GM13977 (cell line): ENCODE measurements at places on chromosomes 7 and 10.

DNA sequence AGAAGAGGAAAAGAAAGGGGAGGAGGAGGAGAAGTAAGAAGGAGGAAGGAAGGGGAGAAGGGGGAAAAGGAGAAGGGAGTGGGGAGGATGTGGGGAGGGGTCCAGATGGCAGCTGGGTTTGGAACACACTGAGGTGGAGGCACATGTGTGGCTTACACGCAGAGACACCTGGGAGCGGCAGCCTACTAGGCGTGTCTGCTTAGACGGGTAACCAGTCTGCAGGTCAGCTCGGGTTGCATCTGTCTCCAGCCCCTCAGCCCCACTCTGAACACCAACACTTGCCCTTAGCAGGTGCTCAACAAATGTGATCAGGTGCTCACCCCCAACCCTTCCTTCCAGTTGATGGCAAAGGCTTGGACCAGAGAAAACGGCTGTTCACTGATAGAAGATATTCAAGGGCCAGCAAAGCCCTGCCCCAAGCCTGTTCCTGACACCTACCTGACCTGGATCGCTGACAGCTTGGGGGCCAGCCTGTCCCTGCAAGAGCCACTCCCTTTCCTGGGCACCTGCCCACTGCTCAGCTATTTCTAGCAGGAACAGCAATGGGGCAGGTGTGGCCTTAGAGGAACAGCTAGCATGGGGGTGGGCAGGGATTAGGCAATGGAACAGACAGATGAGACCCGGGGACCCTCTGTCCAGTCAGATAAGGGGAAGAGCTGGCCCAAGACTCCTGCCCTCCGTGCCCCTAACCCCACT lies 70.5 kb downstream of the SH3PXD2A start:
- no peak for DNase-seq

DNA sequence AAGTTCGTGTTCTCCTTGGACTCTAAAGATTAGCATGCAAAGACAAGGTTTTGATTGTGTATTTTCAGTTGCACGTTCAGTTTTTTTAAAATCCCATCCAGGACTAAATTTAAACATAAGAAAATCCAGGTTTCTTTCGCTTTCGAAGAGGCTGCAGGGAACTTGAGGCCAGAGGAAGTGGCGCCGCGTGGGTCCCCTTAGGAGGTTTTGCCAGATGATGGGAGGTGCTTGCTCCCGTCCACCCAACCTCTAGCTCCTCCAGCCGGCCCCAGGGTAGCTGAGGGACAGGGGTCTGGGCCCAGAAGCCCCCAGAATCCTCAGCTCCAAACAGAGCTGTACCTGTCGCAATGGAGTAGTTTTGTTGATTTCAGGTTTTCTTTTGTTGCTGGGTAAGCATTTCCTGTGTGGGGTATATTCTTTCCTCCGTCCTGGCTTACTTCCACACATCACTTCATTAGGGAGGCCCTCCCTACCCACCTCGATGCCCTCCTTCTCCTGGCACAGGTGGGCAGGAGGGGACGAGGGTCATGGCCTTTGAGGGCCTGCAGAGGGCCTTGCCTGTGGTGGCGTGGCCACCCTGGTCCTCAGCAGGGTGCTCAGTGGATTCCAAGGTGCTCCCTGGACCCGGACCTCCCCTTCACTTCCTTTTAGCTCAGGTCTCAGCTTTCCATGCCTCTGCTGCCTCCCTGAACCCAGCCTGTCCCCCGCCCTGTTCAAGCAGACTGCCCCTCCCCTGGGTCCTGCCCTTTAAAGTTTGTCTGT lies 32.6 kb downstream of the LHPP start:
- DNase-seq = peak; percentile 51

- DNase-seq = no peak
These were observed 82.3 kb downstream of the CUL2 start for GRCh38 chr10:35007858-35008301.

DNA sequence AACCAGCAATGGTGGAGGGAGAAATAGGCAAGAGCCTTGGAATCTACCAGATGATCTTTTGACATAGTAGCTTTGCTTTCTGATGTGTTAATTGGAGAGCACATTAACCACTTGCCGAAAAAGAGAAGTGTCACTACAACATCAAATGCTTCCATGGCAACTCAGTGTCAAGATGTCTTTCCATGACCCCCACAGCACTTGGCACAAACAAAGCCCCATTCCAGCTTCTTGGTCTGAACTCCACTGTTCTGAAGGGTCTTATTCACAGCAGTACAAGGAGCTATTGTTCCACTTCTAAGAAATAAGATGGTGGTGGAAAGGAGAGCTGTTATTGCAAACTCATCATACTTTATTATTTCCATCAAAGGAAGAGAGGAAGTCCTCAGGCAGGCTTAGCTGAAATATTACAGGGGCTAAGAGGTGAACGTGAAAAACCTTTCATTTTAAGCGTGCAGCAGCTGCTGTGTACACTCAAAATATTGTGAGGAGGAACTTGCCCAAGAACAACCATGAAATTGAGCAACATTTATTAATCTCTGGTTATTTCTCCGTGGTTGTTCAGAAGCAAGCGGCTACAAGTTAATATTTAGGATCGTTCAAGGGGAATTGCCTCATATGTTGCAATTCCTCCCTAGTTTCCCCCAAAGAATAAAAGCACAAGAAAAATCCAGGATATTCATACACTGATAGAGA lies 354.8 kb upstream of the CELF2 start:
- no peak for DNase-seq

DNA sequence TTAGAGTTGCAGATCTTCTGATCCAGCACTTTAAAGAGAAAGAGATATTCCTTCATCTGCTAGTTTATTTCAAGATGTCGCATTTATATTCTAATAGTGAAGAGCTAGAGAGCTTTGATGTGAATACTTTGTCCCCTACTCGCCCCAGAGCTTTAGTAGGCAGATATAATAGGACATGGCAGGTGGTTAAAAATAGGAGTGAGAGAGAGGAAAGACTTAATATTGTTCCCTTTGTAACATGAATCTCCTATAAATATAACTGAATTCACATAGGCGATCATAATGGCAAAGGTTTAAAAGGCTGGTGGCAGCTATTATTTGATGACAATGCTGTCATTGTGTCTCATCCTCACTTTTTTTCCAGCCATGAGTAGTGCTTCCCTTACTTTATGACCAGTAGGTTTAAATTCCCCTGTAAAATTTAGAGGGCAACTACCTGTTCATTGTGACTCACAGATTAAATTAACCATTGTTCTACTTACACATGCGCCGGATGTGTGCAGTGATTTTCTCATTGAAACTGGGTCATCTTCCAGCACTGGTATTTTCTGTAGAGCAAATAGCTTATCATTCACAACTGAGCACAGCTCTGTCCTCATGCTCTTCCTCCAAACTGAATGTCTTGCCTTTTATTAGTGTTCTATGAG lies 906.7 kb upstream of the CELF2 start:
- no peak for DNase-seq

DNA sequence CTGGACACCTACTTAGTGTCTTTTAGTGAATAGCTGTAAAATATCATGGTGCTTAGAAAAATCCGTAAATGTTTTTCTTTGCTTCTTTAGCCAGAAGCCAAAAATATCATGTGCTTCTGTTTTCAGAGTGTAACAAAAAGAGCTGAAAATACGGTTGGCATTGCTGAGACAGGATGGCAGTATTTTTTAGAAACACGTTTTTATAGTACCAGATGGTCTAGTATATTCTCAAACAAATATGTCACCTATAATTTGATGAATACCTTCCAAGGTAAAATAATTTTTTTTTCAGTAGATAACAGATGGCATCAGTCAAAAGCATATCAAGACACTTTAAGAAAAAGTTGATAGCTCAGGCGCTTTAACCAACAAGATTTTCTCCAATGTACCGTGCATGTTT lies 326.6 kb downstream of the PHF14 start:
- no peak for DNase-seq

- DNase-seq = no peak
These were observed 604.9 kb upstream of the ADARB2 start for GRCh38 chr10:2342206-2342605.

- DNase-seq = no peak
These were observed 83.9 kb downstream of the TCF7L2 start for GRCh38 chr10:113033991-113034390.

DNA sequence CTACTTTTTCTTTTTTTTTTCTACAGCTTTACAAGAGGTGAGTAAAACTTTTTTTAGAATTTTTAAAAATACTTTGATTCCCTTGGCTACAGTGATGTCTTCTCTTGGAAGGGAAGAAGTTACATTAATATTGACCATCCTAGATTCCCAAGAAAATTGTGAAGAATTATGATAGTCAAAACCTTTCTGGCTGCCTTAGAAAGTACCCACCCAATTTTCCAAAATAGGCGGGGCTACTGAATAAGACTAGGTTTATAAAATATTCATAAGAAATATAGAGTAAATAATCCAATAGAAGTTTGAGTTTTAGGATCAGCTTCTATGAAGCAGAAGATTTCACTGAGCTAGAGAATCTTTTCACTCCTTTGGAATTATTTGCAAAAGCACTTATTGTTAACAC lies 3.0 kb downstream of the COL1A2 start:
- DNase-seq = no peak

GRCh38 chr10:77513781-77514331 lies 123.8 kb downstream of the KCNMA1 start:
- no peak for DNase-seq

DNA sequence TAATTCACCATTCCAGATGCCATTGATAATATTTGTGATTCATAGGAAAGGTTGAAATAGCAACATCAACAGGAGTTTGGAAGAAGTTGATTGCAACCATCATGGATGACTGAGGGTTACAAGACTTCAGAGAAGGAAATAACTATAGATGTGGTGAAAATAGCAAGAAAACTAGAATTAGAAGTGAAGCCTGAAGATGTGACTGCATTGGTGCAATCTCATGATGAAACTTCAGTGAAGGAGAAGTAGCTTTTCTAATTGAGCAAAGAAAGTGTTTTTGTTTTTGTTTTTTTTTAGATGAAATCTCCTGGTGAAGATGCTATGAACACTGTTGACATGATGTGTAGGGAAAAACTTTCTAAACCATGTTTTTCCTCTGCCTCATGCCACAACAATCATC lies 18.7 kb upstream of the CD36 start:
- DNase-seq = no peak

DNA sequence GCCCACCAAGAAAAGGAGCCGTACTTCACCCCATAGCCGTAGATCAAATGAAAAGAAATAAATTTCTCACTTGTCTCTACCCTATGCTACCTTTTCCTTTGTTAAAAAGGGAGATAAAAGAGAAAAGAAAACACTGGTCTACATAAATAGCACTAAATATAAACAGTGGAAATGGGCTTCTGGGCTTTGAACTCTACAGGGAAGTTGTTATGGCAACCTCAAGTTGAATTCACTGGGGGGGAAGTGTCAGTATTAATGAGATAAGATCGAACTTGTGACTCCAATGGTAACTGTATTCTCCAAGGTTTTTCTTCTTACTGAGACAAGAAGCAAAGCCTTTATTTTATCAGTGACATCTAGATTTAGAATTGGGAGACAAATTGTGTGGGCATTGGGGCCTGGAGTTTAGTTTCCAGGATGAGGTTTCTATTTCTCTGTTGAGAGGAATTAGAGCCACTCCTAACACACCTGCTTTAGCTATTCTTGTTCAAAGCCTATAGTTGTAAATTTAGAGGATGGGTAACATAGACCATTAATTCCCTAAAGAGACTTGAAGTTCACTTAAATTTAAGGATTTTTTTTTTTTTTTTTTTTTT lies 604.3 kb upstream of the GALNT17 start:
- no peak for DNase-seq

DNA sequence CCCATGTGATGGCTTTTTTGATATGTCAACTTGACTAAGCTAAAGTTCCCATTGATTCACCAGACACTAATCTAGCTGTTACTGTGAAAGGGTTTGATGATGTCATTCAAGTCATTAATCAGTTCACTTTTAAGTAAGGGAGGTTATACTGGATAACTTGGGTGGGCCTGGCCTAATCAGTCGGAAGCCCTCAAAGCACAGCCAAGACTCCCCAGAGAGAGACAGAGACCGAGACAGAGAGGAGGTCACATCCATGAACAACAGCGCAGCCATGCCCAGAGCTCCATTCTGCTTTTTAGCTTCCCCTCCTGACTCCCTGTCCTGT lies 103.4 kb downstream of the TRIL start:
- no peak for DNase-seq

- DNase-seq = no peak
These were observed 16.2 kb upstream of the GIMAP8 start for GRCh38 chr7:150434240-150434639.

- DNase-seq = no peak
These were observed 167.1 kb upstream of the ADO start for GRCh38 chr10:62637249-62638061.

- no peak for DNase-seq
These were observed 68.6 kb downstream of the NSUN6 start for GRCh38 chr10:18582803-18583202.

- no peak for DNase-seq
These were observed 235.5 kb downstream of the CCSER2 start for GRCh38 chr10:84563868-84564267.

DNA sequence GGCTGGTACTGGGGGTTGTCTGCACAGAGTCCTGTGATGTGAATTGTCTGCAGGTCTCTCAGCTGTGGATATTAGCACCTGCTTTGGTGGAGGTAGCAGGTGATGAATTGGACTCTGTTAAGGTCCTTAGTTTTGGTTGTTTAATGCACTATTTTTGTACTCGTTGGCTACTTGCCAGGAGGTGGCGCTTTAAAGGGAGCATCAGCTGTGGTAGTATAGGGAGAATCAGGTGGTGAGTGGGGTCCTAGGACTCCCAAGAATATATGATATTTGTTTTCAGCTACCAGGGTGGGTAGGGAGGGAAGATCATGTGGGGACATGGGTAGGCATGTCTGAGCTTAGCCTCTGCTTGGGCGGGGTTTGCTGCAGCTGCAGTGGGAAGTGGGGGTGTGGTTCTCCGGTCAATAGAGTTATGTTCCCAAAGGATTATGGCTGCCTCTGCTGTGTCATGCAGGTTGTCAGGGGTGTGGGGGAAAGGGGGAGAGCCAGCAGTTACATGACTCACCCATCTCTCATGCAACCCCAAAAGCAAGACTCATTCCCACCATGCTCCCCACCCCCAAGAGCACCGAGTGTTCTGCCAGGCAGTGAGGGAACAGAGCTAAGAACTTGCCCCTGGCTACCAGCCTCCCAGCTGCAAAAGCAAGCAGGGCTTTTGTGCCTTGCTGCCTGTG lies 53.7 kb upstream of the ZNF273 start:
- DNase-seq = no peak

DNA sequence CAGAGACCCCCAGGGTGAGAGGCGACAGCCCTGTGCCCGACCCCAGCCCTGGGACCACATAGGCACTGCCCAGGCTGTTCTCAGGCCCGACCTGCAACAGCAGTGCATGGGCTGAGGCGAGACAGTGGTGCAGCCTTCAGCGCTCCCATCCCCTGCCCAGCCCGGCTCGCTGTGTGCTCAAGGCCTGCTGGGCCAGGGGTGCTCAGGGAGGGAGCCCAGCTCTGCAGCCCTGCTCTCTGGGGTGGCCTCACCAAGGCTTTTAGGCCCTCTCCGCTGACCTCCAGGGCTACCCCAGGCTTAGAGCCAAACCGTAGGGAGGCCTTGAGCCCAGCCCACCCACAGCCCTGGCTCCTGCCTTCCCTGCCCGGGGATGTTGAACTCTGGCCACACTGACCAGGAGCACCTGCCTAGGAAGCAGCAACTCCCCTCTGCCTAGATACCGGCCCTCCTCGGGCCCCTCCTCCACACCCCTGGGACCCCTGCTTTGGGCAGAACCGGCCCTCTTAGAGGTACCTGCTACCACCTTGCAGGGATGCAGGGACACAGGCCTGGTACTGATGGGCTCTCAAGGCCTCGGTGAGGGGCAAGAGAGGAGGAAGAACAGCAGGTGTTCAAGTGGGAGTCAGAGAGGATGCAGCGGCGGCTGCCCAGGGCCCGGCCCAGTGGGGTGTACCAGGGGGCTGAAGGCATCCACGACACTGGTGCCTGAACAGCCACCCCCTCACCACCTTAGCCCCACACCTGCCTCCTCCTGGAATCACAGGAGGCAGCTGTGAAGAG lies 231.5 kb downstream of the ELFN1 start:
- DNase-seq = no peak

- DNase-seq = no peak
These were observed 78.1 kb upstream of the VWDE start for GRCh38 chr7:12481722-12482121.
